Amniotic epithelial cell (primary cell): ENCODE measurements at places on chromosomes 3 and 15.

DNA sequence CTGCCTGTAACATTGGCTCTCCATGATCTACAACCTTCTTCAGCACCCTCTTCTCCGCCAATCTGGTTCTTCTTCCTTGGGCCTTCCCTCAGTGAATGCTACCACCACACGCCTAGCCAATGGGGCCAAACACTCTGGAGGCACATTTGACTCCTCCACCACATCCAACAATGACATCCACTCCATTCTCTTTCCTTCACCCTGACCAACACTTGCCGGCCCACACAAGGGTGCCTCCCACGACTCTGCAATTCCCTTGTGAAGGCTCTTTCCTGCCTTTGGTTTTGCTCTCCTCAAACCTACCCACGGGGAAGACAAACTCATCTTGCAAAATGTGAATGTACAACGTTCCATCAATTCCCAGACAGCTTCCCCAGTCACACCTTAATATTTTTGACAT, 263.8 kb downstream of the FOXP1 start:
- DNase-seq: no peak

GRCh38 chr3:105235221-105235620, 131.5 kb upstream of the ALCAM start:
- DNase-seq: no peak

DNA sequence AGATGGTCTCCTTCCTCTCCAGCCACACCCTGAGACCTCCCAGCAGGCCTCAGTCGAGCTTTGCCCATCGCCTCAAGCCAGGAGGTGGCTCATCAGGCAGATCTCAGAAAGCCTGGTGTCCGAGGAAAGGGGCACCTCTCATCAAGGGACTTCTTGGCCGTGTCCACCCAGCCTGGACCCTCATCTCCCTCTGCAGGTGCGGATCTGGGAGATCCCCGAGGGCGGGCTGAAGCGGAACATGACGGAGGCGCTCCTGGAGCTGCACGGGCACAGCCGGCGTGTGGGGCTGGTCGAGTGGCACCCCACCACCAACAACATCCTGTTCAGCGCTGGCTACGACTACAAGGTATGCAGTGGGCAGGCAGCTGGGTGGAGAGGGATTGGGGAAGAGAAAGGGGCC, 110.2 kb downstream of the ANP32A start:
- no peak for DNase-seq

- peak; percentile 25 for DNase-seq
Measured at GRCh38 chr3:177687291-177687690, 490.0 kb upstream of the TBL1XR1 start.

- no peak for DNase-seq
Measured at GRCh38 chr15:39869254-39869653, 50.8 kb downstream of the GPR176 start.
